Astrocyte (in vitro differentiated cells and primary cell): ENCODE measurements at places on chromosomes 11 and 22. TPM values are rescaled to one million over a fixed set of nuclear protein-coding genes. Genes with fewer than 3 reads are reported as not detected.

The RIMBP3B gene
- 0.12 and 0.16 TPM in 2 replicates for total RNA-seq

The SERPIND1 gene
- total RNA-seq: not detected in 2 replicates

The SLC7A4 gene
- total RNA-seq: 0.31 and 0.93 TPM in 2 replicates

The SUSD2 gene
- total RNA-seq: 0.72 and 0.77 TPM in 2 replicates

The NRXN2 gene
- 0.14 and 0.17 TPM in 2 replicates for total RNA-seq

The SHANK2 gene
- total RNA-seq: 6.4 and 10.1 TPM in 2 replicates

The KRTAP5-10 gene
- 0.34 TPM in 1 of 2 replicates, not detected in the other for total RNA-seq

The TMEM126A gene
- total RNA-seq: 45.3 and 47.2 TPM in 2 replicates

The ZNF280A gene
- total RNA-seq: 0.09 TPM in 1 of 2 replicates, not detected in the other

The APOBEC3H gene
- total RNA-seq: 0.30 and 0.48 TPM in 2 replicates

The OVCH2 gene
- 2.2 and 4.5 TPM in 2 replicates for total RNA-seq

The LRRC10B gene
- 0.09 and 0.12 TPM in 2 replicates for total RNA-seq

The BACE1 gene
- 32.6 and 37.2 TPM in 2 replicates for total RNA-seq

The MTMR2 gene
- 68.0 and 70.6 TPM in 2 replicates for total RNA-seq

The DLAT gene
- total RNA-seq: 31.8 and 34.2 TPM in 2 replicates

The ACAD8 gene
- total RNA-seq: 15.2 and 15.8 TPM in 2 replicates

The TPBGL gene
- 0.20 and 0.41 TPM in 2 replicates for total RNA-seq

DNA sequence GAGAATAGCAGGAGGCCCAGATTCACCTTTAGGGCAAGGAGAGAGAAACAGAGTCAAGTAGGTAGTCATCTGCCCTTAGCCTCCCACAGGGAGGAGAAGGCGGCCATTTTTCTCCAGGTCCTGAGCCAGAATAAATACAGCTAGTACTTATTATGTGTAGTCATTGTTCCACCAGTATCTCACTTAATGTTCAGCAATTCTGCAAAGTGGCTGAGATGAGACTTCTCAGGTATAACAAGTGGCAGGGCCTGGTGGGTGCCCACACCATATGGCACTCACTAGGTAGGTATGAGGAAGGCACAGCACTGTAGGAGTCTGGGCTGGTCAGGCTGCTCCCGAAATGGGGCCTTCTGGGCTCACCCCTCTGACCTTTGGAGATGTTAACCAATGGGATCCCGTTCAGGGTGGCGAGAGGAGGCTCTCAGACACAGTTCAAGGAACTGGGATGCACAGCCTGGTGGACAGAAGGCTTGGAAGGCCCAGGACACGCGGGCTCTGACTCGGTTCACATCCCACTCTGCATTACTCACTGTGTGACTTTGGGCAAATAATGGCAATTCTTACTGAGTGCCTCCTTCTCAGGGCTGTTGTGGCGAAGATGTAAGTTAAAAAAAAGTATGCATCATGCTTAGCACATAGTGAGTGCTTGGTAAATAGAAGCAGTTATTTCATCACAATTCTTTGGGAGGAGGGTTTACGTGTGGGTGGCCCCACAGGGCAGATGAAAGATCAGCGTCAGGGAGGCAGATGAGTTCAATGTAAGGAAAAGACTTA lies 25.1 kb downstream of the RTN4RL2 start:
- no peak for DNase-seq
- no peaks in the 10 kb centered on the region for H3K36me3 ChIP-seq

GRCh38 chr11:125348674-125349309 lies 147.3 kb downstream of the FEZ1 start:
- H3K27me3 ChIP-seq: no peaks in the 10 kb centered on the region
- DNase-seq: peak; percentile 9
- H3K27ac ChIP-seq: no peak overlapping the region
- H3K36me3 ChIP-seq: no peaks in the 10 kb centered on the region
- no peak overlapping the region for H3K4me3 ChIP-seq

DNA sequence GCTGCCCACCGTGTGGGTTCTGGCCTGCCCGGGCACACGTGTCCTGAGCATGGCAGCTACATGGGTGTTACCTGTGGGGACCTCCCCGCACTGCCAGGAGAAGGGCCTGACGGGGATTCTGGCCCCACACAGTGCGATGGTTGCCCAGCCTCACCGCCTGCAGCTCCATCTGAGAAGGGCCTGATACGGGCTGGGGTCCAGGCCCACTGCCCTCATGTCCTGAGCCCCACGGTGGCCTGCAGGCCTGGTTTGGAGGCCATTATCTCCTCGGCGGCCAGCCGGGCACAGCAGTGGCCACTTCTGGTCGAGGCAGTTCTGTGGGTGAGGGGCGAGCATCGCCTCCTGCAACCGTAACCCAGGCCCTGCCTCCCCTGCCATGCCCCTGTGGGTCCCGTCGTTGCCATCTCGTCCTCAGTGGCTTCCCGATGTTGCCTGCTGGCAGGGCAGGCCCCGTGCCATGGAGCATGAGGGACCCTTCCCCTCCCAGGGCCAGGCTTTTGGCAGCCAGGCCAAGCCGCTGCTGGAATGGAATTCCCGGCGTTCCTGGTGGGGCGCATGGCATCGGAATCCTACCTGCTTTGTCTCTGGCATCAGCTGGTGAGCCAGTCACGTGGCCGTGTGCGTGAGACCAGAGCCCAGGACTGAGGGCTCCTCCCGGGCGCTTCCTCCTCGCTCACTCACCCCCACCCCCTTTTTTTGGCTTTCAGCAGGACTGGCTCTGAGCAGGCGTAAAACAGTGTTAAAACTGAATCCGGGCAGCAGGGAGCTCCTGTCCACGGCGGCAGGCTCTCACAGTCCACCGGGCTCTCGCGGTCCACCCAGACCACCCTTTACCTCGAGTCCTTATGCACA lies 71.9 kb upstream of the PPARA start:
- peak overlapping the region; percentile 99 for H3K4me3 ChIP-seq
- H3K27ac ChIP-seq: peak overlapping the region; percentile 90
- peak; percentile 74 for DNase-seq
- peaks cover 20% of the 10 kb centered on the region for H3K36me3 ChIP-seq
- H3K4me1 ChIP-seq: peaks cover 49% of the 10 kb centered on the region

- no peak overlapping the region for H3K4me3 ChIP-seq
- H3K36me3 ChIP-seq: no peaks in the 10 kb centered on the region
- H3K27ac ChIP-seq: no peak overlapping the region
- no peaks in the 10 kb centered on the region for H3K4me1 ChIP-seq
Measured at GRCh38 chr11:75850787-75851186, 35.8 kb downstream of the UVRAG start.

GRCh38 chr11:41446107-41446506 lies 13.3 kb downstream of the LRRC4C start:
- no peak overlapping the region for H3K4me3 ChIP-seq
- H3K27ac ChIP-seq: no peak overlapping the region
- H3K27me3 ChIP-seq: no peaks in the 10 kb centered on the region
- no peaks in the 10 kb centered on the region for H3K36me3 ChIP-seq

- no peak overlapping the region for H3K27ac ChIP-seq
- no peak for DNase-seq
- H3K4me3 ChIP-seq: no peak overlapping the region
- H3K27me3 ChIP-seq: no peaks in the 10 kb centered on the region
- no peaks in the 10 kb centered on the region for H3K4me1 ChIP-seq
- no peaks in the 10 kb centered on the region for H3K36me3 ChIP-seq
Measured at GRCh38 chr11:112524798-112525197, 264.1 kb upstream of the PLET1 start.

DNA sequence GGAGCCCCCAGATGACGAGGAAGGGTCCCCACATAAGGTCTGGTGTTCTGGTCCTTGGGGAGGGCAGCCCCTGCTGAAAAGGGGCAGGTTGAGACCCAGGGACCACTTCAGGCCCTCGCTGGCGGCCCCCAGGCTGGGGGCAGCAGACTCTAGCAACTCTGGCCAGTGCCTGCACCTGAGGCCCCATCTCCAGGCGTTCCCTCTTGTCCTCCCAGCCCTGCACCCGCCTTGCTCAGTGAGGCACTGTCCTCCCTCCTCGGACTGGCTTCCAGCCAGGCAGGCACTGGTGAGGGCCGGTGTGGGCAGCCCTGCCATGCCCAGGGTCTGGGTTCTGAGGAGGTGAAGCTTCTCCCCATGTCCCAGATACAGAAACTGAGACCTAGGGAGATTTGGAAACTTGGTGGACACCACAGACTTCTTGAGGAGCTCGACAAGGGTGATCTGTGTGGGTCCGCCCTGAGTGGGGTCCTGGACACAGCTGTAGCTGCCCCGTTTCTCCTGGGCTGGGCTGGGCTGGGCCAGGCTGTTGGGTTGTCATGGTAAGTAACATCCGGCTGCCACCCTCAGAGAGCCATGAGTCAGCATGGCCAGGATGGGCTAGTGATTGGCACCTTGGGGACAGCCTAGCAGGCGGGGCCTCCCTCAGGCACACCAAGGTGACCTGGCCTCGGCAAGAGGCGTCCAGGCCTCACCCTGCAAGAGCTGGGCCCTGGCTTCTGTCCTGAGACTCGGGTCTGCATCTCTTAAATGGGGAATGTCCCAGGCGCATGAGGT lies 11.1 kb upstream of the PHLDA2 start:
- H3K27me3 ChIP-seq: no peaks in the 10 kb centered on the region
- H3K4me3 ChIP-seq: no peak overlapping the region
- no peak for DNase-seq
- no peak overlapping the region for H3K27ac ChIP-seq

- H3K36me3 ChIP-seq: no peaks in the 10 kb centered on the region
- H3K27ac ChIP-seq: no peak overlapping the region
- no peaks in the 10 kb centered on the region for H3K27me3 ChIP-seq
- peaks cover 8% of the 10 kb centered on the region for H3K4me1 ChIP-seq
- no peak for DNase-seq
- H3K4me3 ChIP-seq: no peak overlapping the region
Measured at GRCh38 chr11:6632116-6633073, 13.2 kb upstream of the TPP1 start.

GRCh38 chr11:70727899-70728620 lies 329.7 kb downstream of the CTTN start:
- H3K27ac ChIP-seq: no peak overlapping the region
- peaks cover 4% of the 10 kb centered on the region for H3K27me3 ChIP-seq
- no peaks in the 10 kb centered on the region for H3K36me3 ChIP-seq
- no peak overlapping the region for H3K4me3 ChIP-seq
- no peak for DNase-seq

GRCh38 chr11:47002390-47002789 lies 65.8 kb downstream of the CSTPP1 start:
- H3K27ac ChIP-seq: no peak overlapping the region
- DNase-seq: no peak
- H3K4me1 ChIP-seq: peaks cover 11% of the 10 kb centered on the region
- H3K27me3 ChIP-seq: no peaks in the 10 kb centered on the region
- no peaks in the 10 kb centered on the region for H3K36me3 ChIP-seq
- no peak overlapping the region for H3K4me3 ChIP-seq

- peak overlapping the region; percentile 100 for H3K27ac ChIP-seq
- H3K4me3 ChIP-seq: peak overlapping the region; percentile 52
- no peaks in the 10 kb centered on the region for H3K27me3 ChIP-seq
- DNase-seq: peak; percentile 77
Measured at GRCh38 chr11:12088047-12088481, 22.3 kb upstream of the MICAL2 start.

- H3K27ac ChIP-seq: peak overlapping the region; percentile 71
- H3K4me3 ChIP-seq: no peak overlapping the region
- DNase-seq: no peak
- peaks cover 14% of the 10 kb centered on the region for H3K36me3 ChIP-seq
- H3K4me1 ChIP-seq: peaks cover 55% of the 10 kb centered on the region
Measured at GRCh38 chr11:27386181-27386845, 23.3 kb upstream of the CCDC34 start.

DNA sequence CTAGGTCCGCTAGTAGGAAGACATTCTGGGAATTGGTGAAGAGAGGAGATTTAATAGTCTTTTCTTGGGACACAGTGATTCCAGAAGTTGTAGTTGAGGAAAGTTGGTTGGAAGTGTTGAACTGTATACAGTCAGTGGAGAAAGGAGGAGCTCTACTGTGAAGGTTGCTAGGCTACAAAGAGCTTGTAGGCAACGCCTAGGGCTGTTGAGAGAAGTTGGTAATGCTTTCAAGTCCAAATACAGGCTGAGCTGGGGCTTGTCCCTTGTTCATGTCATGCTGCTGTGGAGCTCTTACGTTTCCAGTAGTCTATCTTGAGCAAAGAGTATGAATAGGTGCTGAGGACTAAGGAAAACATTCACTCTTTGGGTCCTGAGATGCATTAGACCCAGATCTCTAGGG lies 1.1 kb downstream of the TBCEL start:
- peak overlapping the region; percentile 82 for H3K4me3 ChIP-seq
- DNase-seq: no peak
- no peak overlapping the region for H3K27ac ChIP-seq
- no peaks in the 10 kb centered on the region for H3K36me3 ChIP-seq
- H3K27me3 ChIP-seq: no peaks in the 10 kb centered on the region
- H3K4me1 ChIP-seq: peaks cover 14% of the 10 kb centered on the region

- H3K4me1 ChIP-seq: no peaks in the 10 kb centered on the region
- peaks cover 11% of the 10 kb centered on the region for H3K27me3 ChIP-seq
- H3K27ac ChIP-seq: no peak overlapping the region
- H3K36me3 ChIP-seq: no peaks in the 10 kb centered on the region
- no peak for DNase-seq
Measured at GRCh38 chr11:76677458-76677765, 6.9 kb upstream of the LRRC32 start.

- H3K27me3 ChIP-seq: no peaks in the 10 kb centered on the region
- H3K27ac ChIP-seq: no peak overlapping the region
- peaks cover 8% of the 10 kb centered on the region for H3K4me1 ChIP-seq
- no peak for DNase-seq
Measured at GRCh38 chr11:20055312-20055711, 105.0 kb downstream of the DBX1 start.

GRCh38 chr11:6637871-6638270 lies 17.7 kb downstream of the DCHS1 start:
- no peak overlapping the region for H3K27ac ChIP-seq
- H3K36me3 ChIP-seq: no peaks in the 10 kb centered on the region
- no peaks in the 10 kb centered on the region for H3K27me3 ChIP-seq
- H3K4me3 ChIP-seq: no peak overlapping the region
- H3K4me1 ChIP-seq: peaks cover 8% of the 10 kb centered on the region

GRCh38 chr22:47001288-47001687 lies 238.8 kb downstream of the TBC1D22A start:
- no peak for DNase-seq
- H3K27ac ChIP-seq: no peak overlapping the region
- H3K36me3 ChIP-seq: no peaks in the 10 kb centered on the region
- H3K4me3 ChIP-seq: no peak overlapping the region
- H3K27me3 ChIP-seq: no peaks in the 10 kb centered on the region

- no peak overlapping the region for H3K27ac ChIP-seq
- H3K4me3 ChIP-seq: no peak overlapping the region
- peaks cover 22% of the 10 kb centered on the region for H3K36me3 ChIP-seq
Measured at GRCh38 chr11:47241841-47242301, 6.7 kb downstream of the ACP2 start.
